Naive B cell (primary cell): ENCODE measurements at places on chromosomes 1 and 21. TPM values are rescaled to one million over a fixed set of nuclear protein-coding genes. Genes with fewer than 3 reads are reported as not detected.

GRCh38 chr1:147434921-147435320, 106.4 kb upstream of the BCL9 start:
- no peak for DNase-seq

DNA sequence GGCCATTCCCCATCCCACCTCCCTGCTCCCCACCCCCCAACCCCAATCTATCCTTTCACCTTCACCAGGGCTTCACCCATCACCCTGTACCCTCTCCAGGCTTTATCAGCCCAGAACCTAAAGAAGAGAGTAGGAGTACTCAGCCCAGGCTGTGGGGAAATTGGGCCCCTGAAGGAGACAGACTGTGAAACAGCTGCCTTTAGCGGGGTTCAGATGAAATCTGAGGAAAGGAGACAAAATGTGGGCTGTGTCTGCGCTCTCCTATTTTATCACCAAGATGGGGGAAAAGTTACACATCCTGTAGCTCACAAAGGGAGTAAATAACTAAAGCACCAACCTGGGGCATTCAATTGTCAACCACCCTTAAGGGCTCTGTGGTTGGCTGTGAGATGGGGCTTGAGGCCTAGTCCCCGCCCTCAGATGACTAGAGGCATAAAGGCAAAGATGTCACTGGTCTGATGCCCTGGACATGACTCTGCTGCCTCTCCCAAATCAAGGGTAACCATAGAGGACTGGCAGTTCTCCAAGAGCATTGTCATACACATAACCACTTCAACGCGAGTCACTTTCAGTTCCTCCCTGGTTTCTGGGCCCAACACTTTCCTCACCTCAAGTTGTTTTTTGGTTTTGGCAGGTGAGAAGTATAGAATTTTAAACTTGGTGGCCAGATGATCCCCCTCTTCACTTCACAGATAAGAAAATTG, 30.0 kb downstream of the SLC27A3 start:
- DNase-seq = peak; percentile 85

GRCh38 chr21:21203822-21204339, 205.7 kb downstream of the NCAM2 start:
- no peak for DNase-seq

GRCh38 chr1:111227851-111228747, 586 bp downstream of the CHI3L2 start:
- DNase-seq = no peak

DNA sequence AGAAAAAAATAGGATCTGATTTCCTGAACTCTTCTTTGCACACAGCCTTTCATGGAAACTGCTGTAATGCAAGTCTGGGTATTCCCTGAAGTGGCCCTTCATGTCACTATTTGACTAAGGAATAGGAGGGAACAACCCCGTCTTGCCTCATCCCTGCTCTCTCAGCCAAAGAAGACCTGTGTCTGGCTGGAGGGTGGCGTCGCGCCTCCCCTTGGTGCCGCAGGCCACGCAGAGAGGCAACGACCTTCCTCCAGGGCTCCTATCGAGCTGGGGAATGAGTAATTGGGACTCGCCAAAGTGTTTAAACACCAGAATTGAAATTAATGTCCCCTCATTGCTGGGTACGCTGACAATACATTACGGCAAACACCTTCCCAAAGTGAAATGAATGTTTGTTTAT, 129.8 kb downstream of the PBX1 start:
- DNase-seq = no peak

DNA sequence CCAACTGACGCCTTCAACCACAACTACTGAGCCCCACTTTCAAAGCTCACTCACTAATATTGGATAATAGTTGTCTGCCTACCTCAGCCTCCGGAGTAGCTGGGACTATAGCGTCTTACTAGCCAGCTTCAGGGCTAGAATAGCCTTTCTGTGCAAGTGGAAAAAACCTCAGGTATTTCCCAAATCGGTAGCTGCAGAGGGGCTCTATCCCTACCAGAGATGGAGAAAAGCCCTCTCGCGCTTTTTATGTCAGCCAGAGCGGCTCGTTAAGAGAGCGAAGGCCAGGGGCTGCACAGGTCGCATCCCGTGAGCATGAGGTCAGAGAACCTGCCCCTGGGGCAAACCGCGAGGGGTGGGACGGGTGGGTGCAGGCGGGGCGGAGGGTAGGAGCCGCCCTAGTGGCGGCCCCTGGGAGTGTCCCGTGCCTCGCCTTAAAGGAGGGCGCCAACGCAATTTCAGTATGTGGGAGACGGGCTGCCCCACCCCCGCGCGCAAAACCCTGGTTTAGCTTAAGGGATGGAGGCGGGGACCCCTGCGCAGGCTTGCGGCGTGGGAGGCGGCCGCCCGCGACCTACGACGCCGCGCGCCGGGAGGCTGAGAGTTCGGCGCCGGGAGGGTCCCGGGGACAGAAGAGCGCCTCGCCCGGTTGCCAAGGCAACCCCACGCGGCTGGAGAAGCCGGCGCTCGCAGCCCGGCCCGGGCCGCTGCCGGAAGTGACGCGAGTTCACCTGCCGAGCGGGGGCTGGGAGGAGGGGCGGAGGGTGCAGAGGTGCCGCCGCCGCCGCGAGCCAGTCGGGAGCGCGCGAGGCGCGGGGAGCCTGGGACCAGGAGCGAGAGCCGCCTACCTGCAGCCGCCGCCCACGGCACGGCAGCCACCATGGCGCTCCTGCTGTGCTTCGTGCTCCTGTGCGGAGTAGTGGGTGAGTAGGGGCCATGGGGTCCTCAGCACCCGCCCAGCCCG, at the start of gene CXADR:
Gene CXADR (plus strand): TSS at position 791 of the 961 bp plus-strand sequence. CDS start 87 bp downstream, at position 878.
- DNase-seq = peak; percentile 16

- DNase-seq = no peak
Observed at GRCh38 chr1:245453541-245453940, 298.8 kb downstream of the KIF26B start.

DNA sequence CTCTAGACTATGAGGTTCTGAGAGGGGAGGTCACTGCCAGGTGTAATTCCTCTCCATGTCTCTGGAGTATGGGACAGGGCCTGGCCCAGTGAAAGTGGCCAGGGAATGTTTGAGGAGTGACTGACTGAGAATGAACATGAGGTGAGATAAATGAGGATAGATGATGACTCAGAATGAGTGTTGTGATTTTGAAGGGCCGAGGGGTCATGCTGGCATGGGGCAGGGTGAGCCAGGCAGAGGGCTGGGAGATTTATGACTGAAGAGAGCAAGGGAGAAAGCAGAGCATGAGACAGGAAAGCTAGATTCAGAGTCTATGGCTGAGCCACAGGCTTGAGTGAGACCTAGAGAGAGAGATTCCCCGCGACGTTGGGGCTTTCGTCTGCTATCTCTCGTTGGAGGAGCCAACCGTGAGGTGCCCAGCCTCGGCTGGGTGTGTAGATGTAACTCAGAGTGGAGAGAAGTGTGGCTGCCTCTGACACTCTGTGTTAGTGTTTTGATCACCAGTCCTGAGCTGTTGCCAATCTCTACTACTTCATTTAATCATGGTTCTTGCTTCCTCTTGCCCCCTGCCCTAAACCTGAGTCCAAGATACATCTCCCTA, 50.1 kb downstream of the FOXD2 start:
- DNase-seq = no peak

GRCh38 chr1:174931214-174931613, 68.5 kb upstream of the CACYBP start:
- no peak for DNase-seq

- DNase-seq = no peak
Observed at GRCh38 chr1:6860401-6860800, 75.1 kb downstream of the CAMTA1 start.

- DNase-seq = no peak
Observed at GRCh38 chr21:38993561-38993960, 187.8 kb downstream of the ETS2 start.

- DNase-seq = no peak
Observed at GRCh38 chr1:236785477-236785876, 9.6 kb upstream of the MTR start.

GRCh38 chr1:158180741-158181576, at the start of gene CD1D:
Gene CD1D (plus strand): TSS chr1:158180895. CDS start chr1:158181102, 207 bp downstream.
- DNase-seq = peak; percentile 28

DNA sequence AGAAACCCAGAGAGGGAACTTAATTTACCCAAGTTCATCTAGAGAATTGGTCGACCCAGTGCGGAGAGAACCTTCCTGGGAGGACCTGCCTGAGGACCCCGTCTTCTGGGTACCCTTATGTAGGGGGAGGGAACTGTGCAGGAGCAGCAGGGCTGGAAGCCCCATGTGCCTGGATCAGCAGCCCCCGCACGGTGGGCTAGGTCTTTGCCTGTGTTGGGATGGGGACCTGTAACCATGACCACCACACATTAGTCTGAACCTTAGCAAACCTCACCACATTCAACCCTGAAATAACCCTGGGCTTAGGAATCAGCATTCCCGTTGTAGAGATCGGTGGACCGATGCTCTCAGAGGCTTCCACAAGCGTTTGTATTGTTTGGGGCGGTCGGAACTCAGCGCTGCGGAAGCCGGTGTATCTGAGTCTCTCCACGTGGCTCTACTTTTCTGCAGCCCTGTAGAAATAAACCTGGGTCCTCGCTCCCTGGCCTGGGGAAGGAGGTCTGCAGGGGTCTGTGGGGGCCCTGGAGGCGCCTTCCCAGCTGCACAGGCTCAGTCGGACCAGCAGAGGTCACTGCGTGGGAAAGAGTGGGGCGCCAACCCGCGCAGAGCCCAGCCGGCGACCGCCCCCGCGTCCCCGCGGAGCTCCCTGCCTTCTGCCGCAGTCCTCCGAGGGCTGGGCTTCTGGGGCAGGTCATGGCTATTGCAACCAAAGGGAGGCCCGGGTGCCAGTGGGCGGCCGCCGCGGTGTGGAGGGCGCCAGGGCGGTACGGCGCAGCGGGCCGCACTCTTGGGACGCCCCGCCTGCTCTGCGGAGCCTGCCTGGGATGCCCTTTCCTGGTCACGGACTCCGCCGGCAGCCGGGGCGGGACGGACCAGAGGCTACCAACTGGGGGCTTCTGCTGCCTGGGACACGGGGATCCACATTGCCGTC, 36.2 kb upstream of the KCNA10 start:
- peak; percentile 47 for DNase-seq

- no peak for DNase-seq
Observed at GRCh38 chr1:172252321-172252720, 168.2 kb upstream of the C1orf105 start.

DNA sequence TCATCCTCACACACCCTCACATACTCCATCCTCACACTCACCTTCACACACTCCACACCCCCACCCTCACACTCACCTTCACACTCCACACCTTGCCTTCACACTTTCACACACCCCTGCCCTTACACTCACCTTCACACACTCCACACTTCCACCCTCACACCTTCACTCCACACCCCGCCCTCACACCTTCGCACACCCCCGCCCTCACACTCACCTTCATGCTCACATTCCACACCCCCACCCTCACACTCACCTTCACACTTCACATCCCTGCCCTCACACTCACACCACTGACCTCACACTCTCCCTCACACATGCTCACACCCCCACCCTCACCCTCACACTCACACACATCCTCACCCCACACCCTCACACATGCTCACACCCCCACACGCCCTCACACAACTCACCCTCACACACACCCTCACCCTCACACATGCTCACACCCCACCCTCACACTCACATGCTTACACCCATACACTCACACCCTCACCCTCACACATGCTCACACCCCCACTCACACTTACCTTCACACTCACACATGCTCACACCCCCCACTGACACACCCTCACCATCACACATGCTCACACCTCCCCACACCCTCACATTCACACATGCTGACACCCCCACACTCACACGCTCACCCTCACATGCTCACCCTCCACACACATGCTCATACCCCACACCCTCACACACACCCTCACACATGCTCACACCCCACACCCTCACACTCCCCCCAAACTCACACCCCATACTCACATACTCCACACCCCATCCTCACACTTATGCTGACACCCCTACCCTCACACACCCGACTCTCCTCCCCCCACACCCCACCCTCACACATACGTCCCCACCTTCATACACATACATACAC, 44.5 kb upstream of the EDN2 start:
- DNase-seq = no peak

DNA sequence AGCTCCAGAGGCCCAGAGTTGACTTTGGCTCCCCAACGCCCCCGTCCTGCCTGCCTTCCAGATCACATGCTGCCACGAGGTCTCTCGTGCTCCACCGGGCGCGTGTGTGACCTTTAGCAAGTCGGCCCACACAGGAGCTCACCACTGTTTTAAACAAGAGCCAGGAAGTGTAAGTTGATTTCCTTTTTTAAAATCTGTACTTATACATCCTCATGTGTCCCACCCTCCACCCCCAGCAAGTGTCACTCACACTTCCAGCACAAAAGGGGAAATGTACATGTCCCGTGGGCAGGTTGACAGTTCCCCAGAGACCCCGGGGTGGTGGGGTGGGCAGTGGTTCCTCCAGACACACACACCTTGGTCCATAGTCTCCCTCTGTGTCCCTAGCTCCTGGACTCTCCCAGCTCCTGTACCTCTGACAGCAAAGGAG, 84.4 kb downstream of the STUM start:
- DNase-seq = peak; percentile 80

DNA sequence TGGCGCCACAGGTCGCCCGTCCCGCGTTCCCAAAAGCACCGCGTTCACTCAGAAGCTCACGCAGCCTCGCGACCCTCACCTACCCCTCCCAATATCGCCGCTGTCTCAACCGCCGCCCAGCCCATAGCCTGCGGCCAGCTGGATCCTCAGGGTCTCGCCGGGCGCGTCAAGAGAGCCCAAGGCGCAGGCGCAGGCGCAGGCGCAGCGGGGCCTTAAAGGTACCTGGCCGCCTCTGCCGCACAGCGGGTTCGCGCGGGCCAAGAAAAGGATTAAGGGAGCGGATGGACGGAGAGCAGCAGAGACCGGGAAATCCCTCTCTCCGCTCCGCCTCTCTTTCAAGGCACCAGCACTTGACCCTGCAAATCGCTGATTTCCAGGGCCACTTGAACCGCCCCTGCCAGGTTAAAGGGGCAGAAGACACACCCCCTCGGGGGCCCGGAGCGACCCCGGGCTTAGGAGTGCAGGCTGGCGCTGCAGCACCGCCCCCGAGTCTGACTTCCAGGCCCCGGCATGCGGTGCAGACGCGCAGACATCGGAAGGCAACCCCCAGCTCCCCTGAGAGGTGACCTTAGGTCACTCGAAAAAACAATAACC, at the start of gene NBPF20:
Gene NBPF20 (minus strand): TSS at position 168 of the 594 bp plus-strand sequence. CDS start 20,331 bp downstream, outside the sequence.
- peak; percentile 78 for DNase-seq

- DNase-seq = no peak
Observed at GRCh38 chr1:162008799-162009198, 14.9 kb downstream of the OLFML2B start.

GRCh38 chr1:46622344-46622743, 5.7 kb upstream of the MOB3C start:
- no peak for DNase-seq

GRCh38 chr1:81937791-81938450, 137.2 kb downstream of the ADGRL2 start:
- DNase-seq = no peak

GRCh38 chr1:184021728-184022127, 15.8 kb downstream of the COLGALT2 start:
- DNase-seq = no peak

Gene CDKN2C
- 1.1 TPM for polyA plus RNA-seq

Gene DHDDS
- 27.9 TPM for polyA plus RNA-seq

Gene KRTAP13-2
- not detected for polyA plus RNA-seq

Gene FAM72B
- not detected for polyA plus RNA-seq

Gene LIPI
- polyA plus RNA-seq = not detected

Gene FCRL2
- 43.5 TPM for polyA plus RNA-seq

Gene PTPN22
- 43.4 TPM for polyA plus RNA-seq

Gene AK5
- polyA plus RNA-seq = 0.21 TPM

Gene GPR61
- not detected for polyA plus RNA-seq

Gene SAMSN1
- 11.3 TPM for polyA plus RNA-seq

Gene THEM5
- not detected for polyA plus RNA-seq

Gene AMY2B
- polyA plus RNA-seq = 1.9 TPM

Gene CTTNBP2NL
- 1.3 TPM for polyA plus RNA-seq

Gene CD244
- polyA plus RNA-seq = 0.78 TPM

Gene SPRR1A
- not detected for polyA plus RNA-seq

Gene OPRD1
- not detected for polyA plus RNA-seq

Gene RPTN
- not detected for polyA plus RNA-seq

Gene TMEM240
- polyA plus RNA-seq = not detected

Gene PLA2G2D
- polyA plus RNA-seq = 5.1 TPM
